Daoy (cell line): ENCODE measurements at places on chromosomes 5 and 9. TPM values are rescaled to one million over a fixed set of nuclear protein-coding genes. Genes with fewer than 3 reads are reported as not detected.

- DNase-seq, result peak; percentile 77
These were observed 44.7 kb upstream of the TMEM215 start for GRCh38 chr9:32738501-32739172.

- DNase-seq, result no peak
These were observed 172.7 kb upstream of the RIOK2 start for GRCh38 chr5:97355775-97356174.

DNA sequence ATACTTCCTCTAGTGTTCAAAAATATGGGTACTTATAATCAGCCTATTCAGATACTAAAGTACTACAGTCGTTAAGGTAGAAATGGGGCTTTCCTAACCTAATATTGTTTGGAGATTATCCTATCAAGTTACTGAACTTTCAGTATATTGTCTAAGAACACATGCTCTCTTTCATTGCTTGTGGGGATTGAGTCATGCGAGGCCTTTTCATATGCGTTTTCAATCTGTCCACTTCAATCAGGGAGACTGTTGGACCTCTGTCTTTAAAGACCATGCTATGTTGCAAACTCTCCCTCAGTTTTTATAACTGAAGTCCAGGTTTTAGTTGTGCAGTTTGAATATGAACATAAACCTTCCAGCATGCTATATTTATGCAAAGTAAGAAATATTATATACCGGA lies 15.0 kb downstream of the PRR16 start:
- DNase-seq, result peak; percentile 22

Gene TMEM252
- total RNA-seq, result not detected in 2 replicates

DNA sequence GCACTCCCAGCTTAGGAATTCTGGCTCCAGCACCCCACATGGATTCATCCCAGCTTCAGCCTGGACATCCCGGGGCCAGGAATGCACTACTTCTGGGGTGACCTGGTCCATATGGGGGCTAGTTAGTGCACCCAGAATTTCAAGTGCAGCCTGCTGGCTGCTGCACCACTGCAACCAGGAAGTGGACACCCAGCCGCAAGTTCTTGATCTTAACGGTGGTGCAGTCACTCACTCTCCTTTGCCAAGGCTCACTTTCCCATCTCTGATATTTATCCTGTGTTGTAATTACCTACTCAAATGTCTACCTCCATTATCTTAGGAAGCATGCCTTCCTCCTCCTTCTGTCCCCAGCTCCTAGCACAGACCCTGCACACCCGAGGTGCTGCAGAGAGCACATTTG lies 26.2 kb upstream of the RAB14 start:
- DNase-seq, result no peak

DNA sequence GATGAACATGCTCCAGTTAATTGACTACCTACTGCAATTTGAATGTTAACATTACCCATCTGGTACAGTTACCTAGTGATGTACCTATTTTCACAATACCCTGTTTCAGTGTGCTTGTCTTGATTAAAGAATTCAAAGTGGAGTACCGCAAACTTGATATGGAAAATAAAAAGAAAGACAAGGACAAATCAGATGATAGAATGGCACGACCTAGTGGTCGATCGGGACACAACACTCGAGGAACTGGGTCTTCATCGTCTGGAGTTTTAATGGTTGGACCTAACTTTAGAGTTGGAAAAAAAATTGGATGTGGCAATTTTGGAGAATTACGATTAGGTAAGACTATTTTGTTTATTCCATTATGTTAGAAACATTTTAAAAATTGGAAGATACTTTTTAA lies 33.5 kb downstream of the CSNK1G3 start:
- peak; percentile 28 for DNase-seq

Gene KIF3A
- total RNA-seq, result 10.1 and 19.3 TPM in 2 replicates

DNA sequence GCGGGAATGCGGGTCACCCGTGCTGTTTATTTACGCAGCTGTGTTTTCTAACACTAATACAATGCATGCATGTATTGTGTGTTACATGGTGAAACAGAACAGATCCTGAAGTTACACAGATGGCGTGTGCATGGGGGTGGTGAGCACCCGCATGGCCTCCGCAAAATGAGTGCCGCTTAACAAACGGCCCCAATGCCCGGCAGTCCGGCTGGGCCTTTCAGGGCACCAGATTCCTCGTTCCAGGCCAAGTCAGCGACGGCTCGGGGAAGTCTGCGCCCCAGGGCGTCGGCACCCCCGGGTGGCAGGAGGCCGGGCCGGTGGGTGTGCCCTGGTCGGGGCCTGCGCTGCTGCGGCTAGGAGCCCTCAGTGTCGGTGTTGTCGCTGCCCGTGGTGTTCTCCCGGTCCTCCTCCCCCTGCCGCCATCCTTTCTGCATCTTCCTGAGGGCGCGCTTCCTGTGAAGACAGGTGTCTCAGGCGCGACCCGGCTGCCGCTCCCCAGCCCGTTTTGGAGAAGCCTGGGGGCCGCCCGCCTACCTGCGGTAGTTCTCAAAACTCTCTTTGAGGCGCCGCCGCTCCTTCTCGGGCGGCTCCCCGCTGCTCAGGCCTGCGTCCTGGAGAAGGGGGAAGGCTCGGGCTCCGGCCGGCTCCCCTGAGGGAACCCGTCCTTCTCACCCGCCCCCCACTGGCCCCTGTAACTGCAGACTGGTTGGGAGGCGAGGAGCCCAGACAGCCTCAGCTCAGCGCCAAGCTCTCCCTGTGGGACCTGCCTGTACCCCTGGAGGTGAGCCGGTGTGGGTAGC lies 605 bp upstream of the DNLZ start:
- DNase-seq, result no peak

Gene RASEF
- total RNA-seq, result 7.4 and 9.2 TPM in 2 replicates

- DNase-seq, result peak; percentile 23
These were observed 32.4 kb upstream of the STX17 start for GRCh38 chr9:99873943-99874584.

Gene SUSD3
- 0.40 and 1.3 TPM in 2 replicates for total RNA-seq

DNA sequence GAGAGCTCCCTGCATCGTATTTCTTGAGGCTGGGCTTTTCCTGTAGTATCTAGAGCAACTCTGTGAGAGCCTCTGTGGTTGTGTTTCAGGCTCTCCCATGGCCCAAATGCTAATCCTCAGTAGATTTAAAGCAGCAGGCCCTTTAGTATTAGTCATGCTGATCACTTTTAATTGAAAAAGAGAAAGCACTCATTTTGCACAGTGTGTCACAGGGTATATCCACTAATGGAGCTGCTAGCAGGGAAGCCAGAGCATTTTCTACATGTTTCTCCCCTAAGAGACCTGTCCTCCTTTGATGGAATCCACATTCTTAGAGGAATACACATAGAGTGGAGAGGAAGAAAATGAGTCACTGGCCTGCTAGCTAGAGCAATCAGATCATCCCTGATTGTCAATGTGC lies 348.5 kb downstream of the TMEM232 start:
- no peak for DNase-seq
